ENCODE measurements at places on chromosomes 11 and 22.

GRCh38 chr11:66289548-66290329, 796 bp upstream of the YIF1A start:
- DNase-seq: peak; percentile 66

DNA sequence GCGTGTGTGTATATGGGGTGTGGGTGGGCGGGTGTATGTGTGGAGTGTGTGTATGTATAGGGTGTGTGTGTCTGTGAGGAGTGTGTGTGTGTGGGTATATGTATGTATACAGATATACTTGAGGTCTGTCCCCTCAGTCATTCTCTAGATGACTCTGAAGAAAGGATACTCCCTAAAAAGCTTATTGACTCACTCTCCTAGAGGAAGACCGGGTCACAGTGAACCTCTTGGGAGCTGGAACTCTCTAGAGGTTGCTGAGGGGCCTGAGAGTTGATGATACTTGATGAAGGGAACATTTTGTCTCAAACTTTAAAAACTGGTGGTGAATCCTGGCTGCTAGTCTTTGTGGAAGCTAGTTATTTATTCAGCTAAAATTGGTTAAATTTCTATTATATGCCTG, 15.1 kb downstream of the STX3 start:
- DNase-seq: no peak

- no peak for DNase-seq
These were observed 24.6 kb downstream of the RCN1 start for GRCh38 chr11:32115446-32115845.

DNA sequence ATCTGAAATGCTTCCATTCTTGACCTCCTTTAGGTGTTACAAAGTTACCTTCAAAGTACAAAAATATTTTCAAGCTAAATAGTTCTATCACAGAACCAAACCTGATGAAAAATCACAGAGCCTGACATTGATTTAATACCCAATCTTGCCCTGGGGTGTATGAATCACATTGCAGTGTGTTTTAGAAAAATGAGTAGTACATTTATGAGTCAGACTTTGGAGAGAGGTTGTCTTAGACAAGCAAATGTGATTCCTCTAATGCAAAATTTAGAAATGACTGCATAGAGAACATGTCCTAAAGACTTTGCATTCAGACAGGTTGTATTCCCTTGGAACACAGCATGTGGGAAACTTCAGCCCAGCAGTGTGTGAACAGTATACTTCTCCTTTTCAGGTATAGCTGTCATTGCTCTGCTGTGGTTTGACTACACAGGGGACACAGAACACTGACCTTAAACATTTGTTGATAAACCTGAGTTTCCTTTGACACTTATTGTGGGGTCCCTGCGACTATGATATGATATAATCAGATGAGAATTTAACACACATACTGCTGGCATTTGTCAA, 972.1 kb downstream of the JRKL start:
- DNase-seq: no peak

GRCh38 chr22:22700631-22701030, 56.2 kb downstream of the GGTLC2 start:
- DNase-seq: no peak

DNA sequence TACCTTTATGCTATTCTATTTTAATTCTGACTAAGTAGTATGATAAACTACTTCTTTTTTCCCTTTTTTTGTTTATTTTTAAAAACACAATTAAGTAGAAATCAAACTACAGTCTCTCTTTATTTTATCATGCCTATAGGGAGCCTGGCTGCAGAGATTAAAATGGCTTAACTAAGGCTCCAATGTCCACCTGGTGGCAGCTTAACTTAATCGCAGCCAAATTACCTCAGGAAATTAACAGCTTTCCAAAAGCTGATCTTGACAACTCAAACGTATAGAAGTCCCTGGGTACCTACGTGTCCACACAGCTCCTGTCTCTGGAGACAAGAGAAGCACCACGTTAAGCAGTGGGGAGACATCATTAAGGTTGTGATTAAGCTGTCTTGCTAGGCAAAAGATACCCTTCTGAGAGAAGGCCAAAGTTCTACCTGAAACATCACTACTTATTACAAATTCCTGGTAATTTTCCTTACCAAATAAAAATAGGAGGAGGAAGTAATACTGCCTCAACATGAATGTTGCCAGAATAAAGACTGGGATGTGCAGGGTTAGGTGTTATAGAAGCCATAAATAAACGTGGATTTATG, 63.2 kb upstream of the SNX19 start:
- no peak for DNase-seq

GRCh38 chr22:20430720-20431510, 6.7 kb downstream of the SCARF2 start:
- no peak for DNase-seq

GRCh38 chr11:134488512-134488911, 76.5 kb upstream of the B3GAT1 start:
- DNase-seq: no peak

GRCh38 chr11:79667380-79667779, 226.6 kb upstream of the TENM4 start:
- DNase-seq: no peak

GRCh38 chr11:64814712-64815187, 4.4 kb upstream of the MEN1 start:
- no peak for DNase-seq

DNA sequence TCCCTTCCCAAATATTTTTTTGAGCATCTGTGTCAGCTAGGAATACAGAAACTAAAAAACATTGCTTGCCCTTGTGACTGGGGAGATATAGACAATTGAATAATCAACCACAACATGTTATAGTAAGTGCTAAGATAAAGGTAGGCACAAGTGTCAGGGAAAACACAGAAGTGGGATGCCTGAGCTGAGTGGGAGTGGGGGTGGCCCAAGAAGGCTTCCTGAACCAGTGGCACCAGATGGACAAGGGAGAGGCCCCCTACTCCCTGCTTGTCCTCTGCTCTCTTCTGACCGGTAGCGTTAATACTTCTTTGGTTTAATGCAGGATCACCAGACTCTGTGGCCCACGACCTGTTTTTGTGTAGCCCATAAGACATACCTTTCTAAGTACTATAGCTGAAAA, 48.8 kb downstream of the PACS1 start:
- no peak for DNase-seq

- DNase-seq: no peak
These were observed 122.0 kb downstream of the MED15 start for GRCh38 chr22:20629401-20629800.

DNA sequence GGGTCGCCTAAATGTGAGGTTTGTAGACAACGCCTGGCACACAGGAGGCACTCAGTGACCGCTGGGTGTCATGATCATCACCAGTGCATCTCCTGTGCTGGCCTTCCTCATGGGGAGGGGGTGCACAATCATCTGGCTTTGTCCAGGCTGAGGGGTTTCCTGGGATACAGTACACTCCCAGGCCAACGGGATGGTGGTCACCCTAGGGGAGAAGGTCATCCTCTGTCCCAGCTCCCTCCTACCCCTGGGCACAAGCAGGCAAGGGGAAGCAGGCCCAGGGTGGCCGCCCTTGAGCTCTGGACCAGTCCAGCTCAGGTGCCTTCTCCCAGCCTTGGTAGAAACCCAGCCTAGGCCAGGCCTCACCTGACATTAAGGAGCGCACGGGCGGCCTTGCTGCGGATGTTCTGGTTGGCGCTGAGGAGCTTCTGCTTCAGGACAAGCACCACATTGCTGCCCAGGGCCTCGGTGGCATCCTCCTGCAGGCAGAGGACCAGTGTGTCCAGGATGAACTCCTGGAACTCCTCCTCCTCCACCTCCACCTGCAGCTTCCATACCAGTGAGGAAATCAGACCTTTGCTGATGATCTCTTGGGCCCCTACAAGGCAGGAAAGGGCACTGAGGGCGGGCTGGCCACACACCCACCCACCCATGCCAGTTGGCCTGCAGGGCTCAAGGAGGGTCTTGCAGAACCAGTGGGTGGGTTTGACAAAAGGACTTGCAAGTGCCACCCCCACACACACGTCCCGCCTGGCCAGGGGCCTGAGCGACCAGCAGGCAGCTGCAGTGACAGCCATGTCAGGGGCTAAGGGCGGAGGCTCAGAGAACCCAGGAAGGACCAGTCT, 6.6 kb upstream of the GNAZ start:
- no peak for DNase-seq

DNA sequence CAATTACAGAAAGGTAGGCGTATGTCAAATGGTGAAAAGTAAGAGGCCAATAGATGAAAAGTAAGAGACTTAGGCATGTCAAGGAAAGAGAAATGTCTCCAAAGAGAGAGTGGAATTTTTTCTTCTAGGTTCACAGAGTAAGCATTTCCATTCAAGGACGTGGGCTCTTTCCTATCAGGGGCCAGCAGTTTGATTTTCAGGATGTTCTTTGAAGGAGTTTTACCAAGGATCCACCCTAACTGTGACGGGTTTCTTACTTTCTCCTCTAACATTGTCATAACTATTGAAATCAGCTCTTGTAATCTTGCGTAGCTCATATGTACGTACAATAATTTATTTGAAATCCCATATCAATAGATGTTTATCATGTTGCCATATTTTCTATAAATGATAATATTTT, 2112.2 kb upstream of the RAG2 start:
- no peak for DNase-seq

- no peak for DNase-seq
These were observed 85.5 kb downstream of the NOX4 start for GRCh38 chr11:89405629-89406028.

- peak; percentile 42 for DNase-seq
These were observed 1335.0 kb downstream of the BRD1 start for GRCh38 chr22:48492366-48493320.

GRCh38 chr22:25235547-25236290, 16.3 kb downstream of the CRYBB2 start:
- peak; percentile 54 for DNase-seq

GRCh38 chr22:34236527-34236926, 316.3 kb upstream of the LARGE1 start:
- DNase-seq: no peak

GRCh38 chr11:42311514-42311913, 852.1 kb upstream of the LRRC4C start:
- DNase-seq: no peak

GRCh38 chr11:10653946-10654810, 39.4 kb downstream of the IRAG1 start:
- DNase-seq: peak; percentile 40

GRCh38 chr22:29205252-29205593, 473 bp upstream of the EMID1 start:
- no peak for DNase-seq

DNA sequence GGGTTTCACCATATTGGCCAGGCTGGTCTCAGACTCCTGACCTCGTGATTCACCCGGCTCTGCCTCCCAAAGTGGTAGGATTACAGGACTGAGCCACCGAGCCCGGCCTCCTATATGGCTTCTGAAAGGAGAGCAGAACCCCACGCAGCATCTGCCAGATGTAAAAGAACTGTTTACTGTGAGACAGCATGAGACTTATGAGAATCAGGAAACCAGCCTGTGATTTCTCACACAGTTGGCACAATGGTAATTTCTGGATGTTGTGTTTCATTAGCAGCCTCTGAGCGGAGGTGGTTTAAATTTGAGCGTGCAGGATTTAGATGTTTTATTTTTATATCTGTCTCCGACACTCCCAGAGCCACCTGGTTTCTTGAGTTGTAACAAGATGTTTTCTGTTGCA, 33.8 kb downstream of the CEP164 start:
- no peak for DNase-seq

- no peak for DNase-seq
These were observed 57.5 kb downstream of the MYEOV start for GRCh38 chr11:69351460-69351859.

GRCh38 chr11:70313945-70314344, 43.5 kb downstream of the PPFIA1 start:
- DNase-seq: no peak

DNA sequence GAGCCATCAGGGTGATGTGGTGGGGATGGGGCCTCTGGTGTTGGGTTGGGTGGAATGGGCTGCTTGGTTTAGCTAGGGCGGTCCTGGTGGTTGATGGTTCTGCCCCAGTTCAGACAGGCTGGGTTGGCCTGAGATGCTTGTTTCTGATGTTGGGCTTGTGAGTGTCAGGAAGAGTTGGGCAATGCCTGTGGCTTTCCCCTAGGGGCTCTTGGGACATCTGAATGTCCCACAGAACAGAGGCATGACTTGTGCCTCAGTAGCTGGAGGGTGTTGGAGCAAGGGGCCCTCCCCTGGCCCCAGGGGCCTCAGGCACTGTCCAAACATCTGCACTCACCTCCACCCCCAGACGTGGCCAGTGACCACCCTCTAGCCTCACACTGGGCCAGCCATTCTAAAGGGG, 14.0 kb upstream of the CTSD start:
- no peak for DNase-seq

GRCh38 chr11:3119141-3119821, 45.8 kb downstream of the OSBPL5 start:
- no peak for DNase-seq

- no peak for DNase-seq
These were observed 228.6 kb upstream of the DDI1 start for GRCh38 chr11:103807806-103808205.

- no peak for DNase-seq
These were observed 61.6 kb upstream of the CARD18 start for GRCh38 chr11:105201166-105201565.

GRCh38 chr11:71163371-71163770, 89.0 kb downstream of the SHANK2 start:
- DNase-seq: no peak

DNA sequence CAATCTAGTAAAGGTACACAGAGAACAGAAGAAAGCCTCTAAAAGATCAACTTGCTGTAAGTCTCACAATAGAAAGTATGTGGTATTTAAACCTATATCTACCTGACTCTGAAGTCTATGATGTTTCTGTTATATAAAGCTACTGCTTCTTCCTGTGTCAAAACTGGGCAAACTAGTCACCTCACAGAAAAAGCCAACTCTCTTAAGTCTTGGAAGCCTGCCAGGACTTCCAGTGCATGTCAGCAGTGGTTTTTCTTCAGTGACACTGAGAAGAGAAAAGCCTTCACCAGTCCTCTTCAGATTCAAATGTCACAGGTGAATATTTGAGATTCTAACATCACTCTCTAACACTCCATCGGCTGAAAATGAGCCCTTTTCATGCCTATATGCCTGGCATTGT, 808.0 kb downstream of the DLG2 start:
- DNase-seq: no peak

DNA sequence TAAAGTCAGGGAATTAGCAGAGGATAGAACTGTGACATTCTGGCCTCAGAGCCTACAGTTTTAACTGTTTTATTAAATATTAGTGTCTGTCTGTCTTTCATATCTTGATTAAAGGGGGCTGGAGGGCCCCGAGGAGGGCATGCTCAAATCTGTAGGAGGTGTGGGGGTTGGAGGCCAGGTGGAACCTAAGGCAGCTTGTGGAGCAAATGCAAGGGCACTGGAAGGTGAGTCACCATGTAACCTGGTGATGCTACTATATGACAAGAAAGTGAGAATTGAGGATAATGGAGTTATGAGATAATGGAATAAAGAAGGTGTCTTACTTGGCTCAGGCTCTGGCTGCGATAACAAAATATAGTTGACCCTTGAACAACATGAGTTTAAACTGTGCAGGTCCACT, 27.3 kb upstream of the TMEM86A start:
- no peak for DNase-seq

- no peak for DNase-seq
These were observed 117.4 kb downstream of the KIAA1671 start for GRCh38 chr22:25069758-25070481.

DNA sequence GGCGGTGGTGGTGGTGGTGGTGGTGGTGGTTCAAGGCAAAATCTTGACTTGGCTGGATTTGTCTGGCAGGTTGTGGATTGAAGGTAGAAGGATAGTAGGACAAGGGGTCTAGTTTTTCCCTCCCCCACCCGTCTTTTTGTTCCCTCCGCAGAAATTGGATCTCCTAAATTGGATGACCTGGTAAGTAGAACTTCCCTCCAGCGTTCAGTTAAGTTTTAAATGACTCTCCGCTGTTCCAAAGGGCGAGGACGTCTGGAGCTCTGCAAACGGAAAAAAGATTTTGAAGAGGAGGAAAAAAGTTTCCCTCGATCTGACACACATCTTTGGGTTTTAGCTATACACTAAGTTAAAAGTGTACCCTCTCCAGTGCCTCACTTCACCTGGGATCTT, 422 bp upstream of the LGR4 start:
- DNase-seq: no peak

Measured in GDM1 (cell line).